ENCODE measurements at places on chromosomes 11 and 22.

GRCh38 chr11:110463153-110463552, 33.4 kb downstream of the FDX1 start:
- DNase-seq = no peak

DNA sequence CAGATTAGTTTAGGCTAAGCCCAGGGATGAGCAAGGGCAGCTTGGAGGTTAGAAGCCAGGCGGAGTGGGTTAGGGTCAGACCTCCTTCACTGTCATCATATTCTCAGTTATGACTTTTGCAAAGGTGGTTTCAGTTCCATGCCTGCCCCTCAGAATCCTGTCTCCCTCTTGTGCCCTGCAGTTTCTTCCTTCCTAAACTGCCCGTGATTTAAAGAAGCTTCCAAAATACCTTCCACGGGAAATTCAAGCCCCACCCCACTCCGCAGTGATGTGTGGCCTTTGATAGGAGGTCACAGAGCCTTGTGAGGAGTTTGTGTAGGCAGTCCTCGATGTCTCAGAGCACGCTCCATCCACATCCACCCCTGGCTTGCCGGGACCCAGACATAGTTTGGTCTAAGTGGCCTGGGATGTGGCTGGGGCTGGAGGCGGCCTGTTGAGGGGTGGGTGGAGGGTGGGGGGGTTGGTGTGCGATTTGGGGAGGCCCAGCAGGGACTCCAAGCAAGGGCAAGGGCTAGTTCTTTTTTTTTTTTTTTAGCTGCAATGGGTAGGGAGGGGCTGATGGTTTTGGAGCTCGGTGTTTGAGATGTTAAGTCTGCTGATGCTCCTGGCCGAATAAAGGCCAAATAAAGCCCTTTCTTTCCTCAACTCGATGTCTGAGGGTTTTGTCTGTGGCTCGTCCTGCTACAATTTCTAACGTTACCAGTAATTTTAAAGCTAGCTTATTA, 1.6 kb upstream of the IFITM1 start:
- DNase-seq = no peak

GRCh38 chr11:1948389-1948788, 1.3 kb downstream of the MRPL23 start:
- no peak for DNase-seq

GRCh38 chr22:44143579-44143978, 37.1 kb upstream of the PARVG start:
- DNase-seq = no peak

GRCh38 chr22:46902998-46903916, 140.8 kb downstream of the TBC1D22A start:
- DNase-seq = no peak

DNA sequence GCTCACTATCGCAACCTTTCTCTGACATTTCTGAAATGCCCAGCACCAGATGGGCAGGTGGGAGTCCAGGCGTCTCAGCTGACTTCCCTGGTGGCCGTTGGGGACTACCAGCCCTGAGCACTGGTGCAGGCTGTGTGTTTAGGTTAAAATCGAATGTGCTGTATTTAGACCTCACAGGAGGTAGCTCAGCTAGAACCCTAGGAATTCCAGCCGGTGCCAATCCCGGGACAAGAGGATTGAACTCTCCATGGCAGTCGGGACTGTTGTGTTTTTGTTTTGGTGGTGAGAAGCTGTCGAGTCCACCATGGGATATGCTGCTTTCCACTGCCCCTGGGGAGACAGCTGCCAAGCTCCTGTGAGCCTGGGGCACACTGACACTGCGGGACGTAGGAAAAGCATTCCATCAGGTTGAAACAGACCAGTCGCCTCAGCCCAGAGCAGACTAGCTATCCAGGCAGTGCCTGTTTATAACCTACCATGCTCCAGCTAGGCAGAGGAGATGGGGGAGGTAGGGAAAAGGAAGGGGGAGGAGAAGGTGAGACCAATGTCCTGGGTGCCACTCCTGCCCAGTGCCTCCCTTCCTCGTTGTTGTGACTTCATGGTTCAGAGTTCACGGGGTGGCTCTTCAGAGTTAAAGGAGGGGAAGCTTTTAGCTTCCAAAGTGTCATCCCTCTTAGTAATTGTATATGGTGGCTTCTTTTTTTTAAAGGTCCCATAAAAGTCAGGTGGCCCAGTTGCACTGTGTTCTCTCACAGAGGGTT, 53.0 kb downstream of the MICAL2 start:
- no peak for DNase-seq

DNA sequence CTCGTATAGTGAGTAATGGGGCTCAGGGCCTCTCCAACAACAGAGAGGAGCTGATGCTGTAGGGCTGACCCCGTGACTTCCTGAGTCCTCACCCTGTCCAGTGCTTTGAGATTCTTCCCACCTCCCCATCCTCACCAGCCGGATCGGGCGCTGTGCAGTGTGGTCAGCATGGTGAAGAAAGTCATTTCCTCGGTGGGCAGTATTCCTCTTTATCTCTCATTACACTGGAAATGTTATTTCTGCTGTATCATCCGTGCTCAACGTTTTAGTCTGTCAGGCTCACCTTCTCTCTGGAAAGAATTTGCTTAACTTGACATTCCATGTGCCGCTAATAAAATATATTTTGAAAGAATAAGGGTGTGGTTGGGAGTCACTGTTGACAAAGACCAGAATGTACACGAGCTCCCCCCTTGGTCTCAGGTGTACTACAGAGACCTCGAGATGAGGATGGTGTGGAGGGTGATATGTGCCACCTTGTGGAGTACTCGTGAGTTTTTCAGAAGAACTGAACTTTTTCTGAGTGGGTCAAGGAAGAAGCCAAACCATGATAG, 25.7 kb upstream of the SCGB1A1 start:
- DNase-seq = no peak

GRCh38 chr11:2767801-2768200, 68.0 kb upstream of the KCNQ1OT1 start:
- no peak for DNase-seq

GRCh38 chr22:44291265-44291664, 21.5 kb downstream of the SHISAL1 start:
- DNase-seq = no peak

GRCh38 chr22:20952544-20953341, 14.3 kb upstream of the AIFM3 start:
- DNase-seq = no peak

- DNase-seq = no peak
These were observed 23.5 kb downstream of the TUG1 start for GRCh38 chr22:30992565-30992964.

- no peak for DNase-seq
These were observed 222.2 kb downstream of the C11orf87 start for GRCh38 chr11:109644152-109644551.

DNA sequence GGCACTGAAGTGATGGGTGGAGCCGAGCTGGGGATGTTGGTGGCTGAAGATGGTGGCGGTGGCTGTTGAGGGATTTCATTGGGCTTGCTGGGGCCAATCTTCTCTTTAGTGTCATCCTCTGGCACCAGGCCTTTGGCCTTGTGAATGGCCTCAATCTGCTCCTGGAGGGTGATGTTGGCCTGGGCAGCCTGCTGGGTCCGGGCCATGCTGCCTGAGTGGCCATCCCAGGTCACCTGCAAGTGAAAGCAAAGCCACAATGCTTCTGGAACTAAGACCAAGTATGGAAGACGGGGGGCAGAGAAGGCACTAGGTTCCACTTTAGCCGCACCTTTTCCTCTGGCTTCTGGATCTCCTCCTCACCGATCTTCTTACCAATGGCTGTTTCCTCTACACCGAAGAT, 12.1 kb upstream of the TBC1D10A start:
- DNase-seq = no peak

DNA sequence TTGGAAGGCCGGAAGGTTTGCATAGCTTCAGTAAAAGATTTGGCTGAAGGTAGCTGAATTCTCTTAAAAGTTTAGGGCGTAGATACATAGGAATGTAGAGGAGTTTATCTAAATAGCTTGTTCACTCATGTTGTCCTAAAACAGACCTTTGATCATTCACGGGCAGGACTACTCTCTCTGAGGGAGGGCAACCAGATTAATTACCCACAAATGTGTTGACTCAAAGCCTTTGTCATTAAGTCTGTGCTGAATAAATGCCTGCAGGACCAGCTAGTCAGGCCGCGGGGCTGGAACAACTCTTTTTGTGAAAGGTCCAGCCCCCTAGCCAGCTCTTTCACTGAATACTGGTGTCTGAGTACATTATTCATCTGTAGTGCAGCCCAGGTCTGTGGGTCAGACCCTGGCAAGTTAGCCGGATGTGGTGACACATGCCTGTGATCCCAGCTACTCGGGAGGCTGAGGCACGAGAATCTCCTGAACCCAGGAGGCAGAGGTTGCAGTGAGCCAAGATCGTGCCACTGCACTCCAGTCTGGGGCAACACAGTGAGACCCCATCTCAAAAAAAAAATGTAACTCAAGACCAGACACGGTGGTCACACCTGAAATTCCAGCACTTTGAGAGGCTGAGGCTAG, 2.8 kb upstream of the FADD start:
- no peak for DNase-seq

All from activated T-helper 1 cell treated with Interleukin-2 at 50 U/mL for 16 hours (primary cell).